Stimulated activated CD8-positive, alpha-beta memory T cell treated with anti-CD3 and anti-CD28 coated beads, Interleukin-4, amount 100 ng/mL, for 1 hour (primary cell): ENCODE measurements at places on chromosomes 3 and 15.

DNA sequence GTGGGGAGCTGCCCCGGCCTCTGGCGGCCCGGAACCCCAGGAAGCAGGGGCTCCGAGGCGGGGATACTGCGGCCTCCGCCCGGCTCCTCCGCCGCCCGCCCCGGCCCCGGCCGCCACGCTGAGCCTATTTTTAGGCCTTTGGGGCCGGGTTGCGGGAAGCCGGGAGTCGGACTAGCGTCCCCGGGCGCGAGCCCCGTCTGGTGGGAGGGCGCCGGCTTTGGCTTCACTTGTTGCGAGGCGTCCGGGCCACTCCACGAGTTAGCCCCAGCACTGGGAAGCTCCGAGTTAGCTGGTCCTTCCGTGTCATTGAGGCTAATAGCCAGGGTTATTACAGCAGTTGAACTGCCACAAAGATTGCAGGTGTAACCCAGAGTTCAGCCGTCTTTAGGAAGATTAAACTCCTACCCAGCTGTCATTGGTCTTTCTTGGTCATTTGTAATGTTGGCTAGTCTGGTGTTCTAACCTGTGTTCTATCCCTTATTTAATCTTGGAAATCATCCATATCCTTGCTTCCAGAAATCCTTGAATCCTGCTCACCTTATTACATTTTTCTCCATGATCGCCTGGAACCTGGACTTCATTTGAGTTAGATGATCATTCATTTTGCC, 791 bp downstream of the GYG1 start:
- no peak for DNase-seq

- no peak for DNase-seq
These were observed 40.3 kb upstream of the TRPM1 start for GRCh38 chr15:31141792-31142191.

GRCh38 chr3:84772841-84773240, 185.9 kb upstream of the CADM2 start:
- no peak for DNase-seq

GRCh38 chr3:195889870-195890295, 18.5 kb downstream of the TNK2 start:
- DNase-seq = no peak

GRCh38 chr15:67783303-67783702, 42.0 kb upstream of the SKOR1 start:
- DNase-seq = peak; percentile 22

DNA sequence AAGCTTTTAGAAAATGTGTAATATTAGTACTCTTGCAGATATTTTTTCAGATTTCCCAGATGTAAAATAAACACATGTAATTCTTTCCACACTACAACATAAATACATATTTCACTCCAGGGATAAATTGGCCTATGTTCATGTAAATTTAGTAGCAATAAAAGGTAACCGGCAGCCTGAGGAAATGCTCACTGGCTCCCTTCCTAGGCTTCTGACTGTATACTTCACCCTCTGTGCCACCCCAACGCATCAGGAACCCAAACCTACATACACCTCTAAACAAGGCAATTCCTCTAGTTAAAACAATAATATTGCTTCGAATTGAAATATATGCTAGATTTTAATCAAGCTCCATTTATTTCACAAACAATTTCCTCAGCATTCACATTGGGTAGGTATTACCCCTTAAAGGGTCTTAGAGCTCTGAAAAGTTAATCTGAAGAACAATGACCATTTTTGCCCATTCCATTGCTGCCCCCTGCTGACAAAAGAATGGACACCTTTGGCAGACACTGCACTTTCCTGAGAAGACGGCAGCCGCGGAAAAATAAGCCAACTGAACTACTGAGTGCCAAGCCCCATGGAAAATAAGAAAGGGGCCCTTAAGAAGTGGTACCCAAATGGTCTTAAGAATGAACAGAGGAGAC, 212.5 kb downstream of the OSBPL10 start:
- DNase-seq = no peak
